Breast epithelium (tissue), 4 donors: ENCODE measurements at places on chromosomes 1 and 21. TPM values are rescaled to one million over a fixed set of nuclear protein-coding genes. Genes with fewer than 3 reads are reported as not detected.

DNA sequence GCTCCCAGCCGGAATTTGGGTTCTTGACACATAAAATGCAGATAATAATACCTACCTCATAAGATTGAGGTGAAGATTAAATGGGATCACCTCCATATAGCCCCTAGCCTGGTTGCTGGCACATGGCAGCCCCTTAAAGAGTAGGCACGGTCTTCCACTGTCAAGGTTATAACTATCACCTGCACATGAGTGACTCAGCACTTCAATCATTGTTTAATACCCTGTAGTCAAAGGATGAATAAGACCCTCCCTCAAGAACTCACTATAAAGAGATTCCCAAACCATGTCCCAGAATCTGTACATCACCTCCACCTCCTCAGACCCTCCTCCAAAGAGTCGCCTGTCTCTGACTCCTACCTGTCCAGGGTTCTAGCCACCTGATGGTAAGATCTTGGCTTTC lies 6.5 kb upstream of the LMNA start:
- no peak for DNase-seq

GRCh38 chr1:39613250-39613649 lies 26.2 kb downstream of the HEYL start:
- no peak for DNase-seq

- DNase-seq: no peak
Observed at GRCh38 chr1:76289692-76290091, 215.1 kb downstream of the ST6GALNAC3 start.

- DNase-seq: no peak
Observed at GRCh38 chr1:167447521-167448136, 70.7 kb downstream of the CD247 start.

GRCh38 chr21:34517039-34517438 lies 5.0 kb upstream of the KCNE1 start:
- no peak for DNase-seq

The ARTN gene
- 1.8 TPM for total RNA-seq

The RBP7 gene
- 49.8 TPM for total RNA-seq

The CFAP57 gene
- 0.66 TPM for total RNA-seq

The RPAP2 gene
- 14.7 TPM for total RNA-seq

The DYRK3 gene
- 14.1 TPM for total RNA-seq

The ZBTB18 gene
- total RNA-seq: 19.7 TPM

The PLA2G4A gene
- total RNA-seq: 7.4 TPM
